ENCODE measurements at places on chromosomes 12 and 14. TPM values are rescaled to one million over a fixed set of nuclear protein-coding genes. Genes with fewer than 3 reads are reported as not detected.

The GLI1 gene
- total RNA-seq: 0.03 TPM

The TRHDE gene
- 5.0 TPM for total RNA-seq

The SLC7A7 gene
- not detected for total RNA-seq

The TAS2R7 gene
- not detected for total RNA-seq

The SYT10 gene
- total RNA-seq: not detected

All from MG63 (cell line).